Stimulated activated CD4-positive, alpha-beta T cell treated with anti-CD3 and anti-CD28 coated beads, Interleukin-1b, Interleukin-23, amount 100 ng/mL, for 1 hour (primary cell): ENCODE measurements at places on chromosomes 3 and 15.
A peak's percentile ranks its signal among the peaks of the same experiment; 100 is the strongest.

DNA sequence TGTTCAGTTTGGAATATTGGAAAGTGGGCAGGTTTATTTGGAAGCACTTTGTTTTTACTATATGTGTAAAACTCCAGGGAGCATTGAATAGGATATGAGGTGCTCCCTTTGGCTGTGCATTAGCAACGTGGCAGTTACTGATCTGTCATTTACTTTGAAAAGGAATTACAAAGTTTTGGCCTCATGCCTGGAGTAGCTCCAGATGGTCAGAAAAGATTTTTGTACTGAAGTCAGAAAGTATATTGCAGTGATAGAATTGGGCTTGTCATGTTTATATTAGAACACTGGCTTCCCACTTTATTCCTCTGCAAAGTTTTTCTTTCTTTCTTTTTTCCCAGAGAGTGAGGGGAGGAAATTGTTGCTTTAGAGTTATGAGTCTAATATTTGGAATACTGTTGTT lies 26.1 kb downstream of the FNDC3B start:
- no peak for DNase-seq

- no peak for DNase-seq
Measured at GRCh38 chr3:120425572-120426250, 25.1 kb downstream of the FSTL1 start.

- no peak for DNase-seq
Measured at GRCh38 chr3:54353946-54354345, 231.6 kb downstream of the CACNA2D3 start.

- DNase-seq, result no peak
Measured at GRCh38 chr15:74283368-74283767, 47.2 kb downstream of the CCDC33 start.

DNA sequence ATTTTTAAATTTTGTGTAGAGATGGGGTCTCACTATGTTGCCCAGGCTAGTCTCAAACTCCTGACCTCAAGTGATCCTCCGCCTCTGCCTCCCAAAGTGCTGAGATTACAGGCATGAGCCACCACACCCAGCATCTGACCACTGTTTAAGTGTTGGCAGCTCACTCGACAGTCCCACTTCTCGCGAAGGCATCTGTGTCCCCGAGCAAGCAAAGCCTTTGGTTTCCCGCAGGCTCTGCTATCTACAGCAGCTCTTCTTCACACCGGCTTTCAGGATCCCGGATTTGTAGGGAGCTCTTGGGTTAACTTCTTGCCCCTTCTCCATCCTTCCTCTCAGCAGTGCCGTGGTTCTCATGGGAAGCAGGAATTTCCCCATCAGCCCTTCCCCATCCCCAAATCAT lies 240.9 kb downstream of the VPS13C start:
- no peak for DNase-seq

- no peak for DNase-seq
Measured at GRCh38 chr15:99345242-99345641, 94.0 kb downstream of the LRRC28 start.

- no peak for DNase-seq
Measured at GRCh38 chr3:59185591-59186369, 136.0 kb upstream of the CFAP20DC start.

DNA sequence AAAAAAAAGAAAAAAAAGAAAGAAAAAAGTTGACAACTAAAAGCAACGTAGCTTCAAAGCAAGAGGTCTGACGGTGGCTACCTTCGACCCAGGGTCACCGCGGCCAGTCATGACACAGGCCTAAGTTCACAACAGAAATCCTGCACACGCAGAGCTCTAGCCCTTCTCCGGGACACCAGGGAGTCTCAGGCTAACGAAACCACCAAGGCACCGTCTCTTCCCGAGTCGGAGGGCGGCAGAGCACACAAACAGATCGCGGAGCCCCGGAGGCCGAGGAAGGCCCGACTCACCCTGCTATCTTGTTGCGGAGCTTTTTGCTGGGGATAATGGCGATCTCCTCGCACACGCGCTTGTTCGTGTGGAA lies 584 bp downstream of the RPS17 start:
- no peak for DNase-seq

GRCh38 chr15:79296583-79296982 lies 14.1 kb downstream of the ANKRD34C start:
- DNase-seq, result no peak

- no peak for DNase-seq
Measured at GRCh38 chr3:140532793-140533330, 145.0 kb upstream of the TRIM42 start.

DNA sequence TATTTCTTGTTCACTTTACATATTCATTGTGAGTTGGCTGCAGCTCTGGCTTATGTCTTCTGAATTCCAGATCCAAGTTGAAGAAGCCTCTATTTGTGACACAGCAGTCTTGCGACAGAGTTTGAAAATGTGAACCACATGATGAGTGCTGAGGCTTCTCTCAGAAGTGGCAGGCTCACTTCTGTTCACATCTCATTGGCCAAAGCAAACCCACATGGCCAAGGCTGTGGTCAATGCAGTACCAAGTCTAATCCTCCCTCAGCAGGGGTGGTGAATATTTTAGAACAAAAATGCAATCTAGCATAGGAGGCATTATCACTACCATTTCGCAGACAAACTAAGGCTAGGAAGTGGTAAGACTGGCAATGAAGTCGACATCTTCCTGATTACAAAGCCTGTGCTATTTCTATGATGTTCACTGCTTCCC lies 45.2 kb downstream of the CDCP1 start:
- DNase-seq, result no peak

DNA sequence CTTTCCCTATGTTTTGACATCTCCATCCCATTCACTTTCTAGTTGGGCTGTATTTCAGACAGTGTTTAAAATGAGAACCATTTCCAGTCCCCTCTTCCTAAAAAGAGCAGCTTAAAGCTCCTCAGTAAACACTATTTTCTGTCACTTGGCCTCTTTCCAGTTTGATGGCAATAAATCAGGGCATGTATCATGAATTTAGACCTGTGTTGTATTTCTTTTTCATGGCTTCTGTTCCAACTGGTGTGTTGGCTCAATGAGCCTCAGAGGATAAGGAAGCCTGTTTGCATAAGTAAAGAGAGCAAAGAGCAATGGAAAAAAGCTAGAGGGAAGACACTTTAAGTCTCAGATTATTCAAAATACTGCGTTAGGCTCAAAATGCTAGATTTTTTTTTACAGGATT lies 7.2 kb downstream of the CCDC80 start:
- no peak for DNase-seq

DNA sequence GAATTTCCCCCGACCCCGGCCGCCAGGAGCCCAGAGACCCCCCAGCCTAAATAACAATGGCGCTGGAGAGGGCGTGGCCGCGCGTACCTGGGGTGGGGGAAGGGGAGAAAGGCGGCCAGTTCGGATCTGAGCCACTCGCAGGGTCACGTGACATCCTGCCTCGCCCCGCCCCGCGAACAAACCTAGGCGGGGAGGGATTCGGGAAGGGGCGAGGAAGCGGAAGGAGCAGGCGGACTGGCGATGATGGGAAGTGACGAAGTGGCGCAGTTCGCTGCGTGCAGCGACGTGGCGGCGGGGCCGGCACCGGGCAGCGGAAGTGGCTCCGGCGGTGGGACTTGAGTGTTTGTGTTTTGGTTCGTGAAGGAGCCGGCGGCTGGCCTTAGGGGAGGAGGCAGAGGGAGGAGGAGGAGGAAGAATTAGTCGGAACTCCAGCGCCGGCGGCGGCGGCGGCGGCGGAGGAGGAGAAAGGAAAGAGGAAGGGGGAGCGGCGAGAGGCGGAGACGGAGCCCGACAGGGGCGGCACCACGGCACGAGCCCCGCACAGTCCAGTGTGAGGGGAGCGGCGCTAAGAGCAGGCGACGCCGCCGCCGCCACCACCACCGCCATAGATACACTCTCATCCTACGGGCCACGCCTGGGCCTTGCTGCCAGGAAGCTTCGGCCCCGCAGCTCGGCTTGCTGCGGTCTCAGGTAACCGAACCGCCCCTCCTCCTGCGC lies at the start of gene RAB5A:
Gene RAB5A (plus strand): TSS at position 266 of the 717 bp plus-strand sequence. CDS start 3,802 bp downstream, outside the sequence.
- peak; percentile 90 for DNase-seq

DNA sequence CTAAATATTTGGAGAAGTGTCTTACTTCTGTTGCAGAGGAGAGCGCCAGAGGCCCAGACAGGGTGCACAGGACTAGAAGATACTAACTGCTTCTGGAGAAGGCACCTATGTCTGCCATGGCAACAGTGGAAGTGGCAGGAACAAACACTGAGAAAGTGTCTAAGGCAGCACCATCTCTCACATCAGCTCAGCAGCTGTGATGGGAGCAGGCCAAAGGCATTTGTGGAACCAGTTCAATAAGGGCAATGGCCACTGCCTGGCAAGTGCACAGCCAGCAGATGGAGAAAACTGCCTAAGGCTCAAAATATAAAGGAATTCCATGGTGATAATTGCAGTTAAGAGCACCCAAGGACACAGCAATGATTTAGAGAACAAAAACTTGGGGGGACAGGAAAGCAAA lies 563.0 kb upstream of the CCDC54 start:
- no peak for DNase-seq

GRCh38 chr3:120214176-120214575 lies 70.8 kb downstream of the GPR156 start:
- no peak for DNase-seq

DNA sequence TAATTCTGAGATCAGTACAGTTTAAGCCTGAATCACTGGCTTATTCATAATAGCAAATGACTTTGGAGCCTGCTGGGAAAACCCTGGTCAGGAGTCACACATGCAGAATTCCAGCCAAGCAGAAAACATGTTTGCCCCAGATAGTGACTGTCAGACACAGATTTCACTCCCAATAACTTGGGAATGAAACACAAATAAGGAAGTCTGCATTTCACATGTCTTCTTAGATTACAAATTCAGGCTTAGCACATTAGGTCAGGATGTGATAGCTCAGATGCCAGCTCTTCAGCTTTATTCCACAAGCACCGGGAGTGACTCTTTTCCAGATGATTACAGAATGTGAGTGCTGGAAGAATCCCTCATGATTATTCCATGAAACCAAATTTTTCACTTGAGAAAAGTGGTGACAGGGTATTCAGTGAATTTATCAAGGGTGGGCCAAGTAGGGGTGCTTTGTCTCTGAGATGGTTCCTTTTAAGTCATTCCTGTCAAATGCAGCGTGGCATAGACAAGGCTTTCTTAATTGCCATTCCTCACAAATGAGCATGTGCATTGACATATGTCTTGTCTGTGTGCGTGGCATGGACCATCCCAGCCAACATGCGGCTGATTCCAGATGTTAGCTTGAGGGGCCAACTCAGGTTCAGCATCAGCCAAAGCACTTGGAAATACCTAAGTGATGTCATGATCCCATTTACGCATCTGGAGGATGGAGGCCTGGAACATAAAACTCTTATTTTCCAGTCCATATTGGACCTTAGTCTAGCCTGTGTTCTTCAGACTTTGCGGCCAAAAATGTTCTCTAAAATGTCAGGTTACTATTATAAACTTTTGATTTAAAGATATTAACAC lies 191.0 kb downstream of the EPHB1 start:
- DNase-seq, result no peak

GRCh38 chr3:145017959-145018358 lies 1046.3 kb downstream of the DIPK2A start:
- no peak for DNase-seq

DNA sequence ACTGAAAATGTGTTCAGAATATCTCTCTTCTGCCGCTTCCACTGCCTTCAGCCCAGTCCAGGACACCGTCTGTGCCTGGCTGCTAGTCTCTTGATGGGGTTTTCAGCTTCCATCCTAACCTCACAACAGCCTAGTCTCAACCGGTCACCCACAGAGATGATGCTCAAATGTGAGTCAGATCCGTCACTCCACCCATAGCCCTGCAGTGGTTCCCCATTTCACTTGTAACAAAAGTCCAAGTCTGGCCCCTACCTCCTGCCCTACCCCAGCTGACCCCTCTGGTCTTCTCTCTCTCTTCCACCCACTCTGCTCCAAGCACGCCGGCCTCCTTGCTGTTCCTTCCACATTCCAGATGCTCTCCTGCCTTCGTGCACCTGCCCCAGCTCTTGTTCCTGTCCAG lies 68.1 kb downstream of the PPARG start:
- no peak for DNase-seq

GRCh38 chr3:195104340-195104739 lies 166.6 kb downstream of the XXYLT1 start:
- DNase-seq, result no peak

DNA sequence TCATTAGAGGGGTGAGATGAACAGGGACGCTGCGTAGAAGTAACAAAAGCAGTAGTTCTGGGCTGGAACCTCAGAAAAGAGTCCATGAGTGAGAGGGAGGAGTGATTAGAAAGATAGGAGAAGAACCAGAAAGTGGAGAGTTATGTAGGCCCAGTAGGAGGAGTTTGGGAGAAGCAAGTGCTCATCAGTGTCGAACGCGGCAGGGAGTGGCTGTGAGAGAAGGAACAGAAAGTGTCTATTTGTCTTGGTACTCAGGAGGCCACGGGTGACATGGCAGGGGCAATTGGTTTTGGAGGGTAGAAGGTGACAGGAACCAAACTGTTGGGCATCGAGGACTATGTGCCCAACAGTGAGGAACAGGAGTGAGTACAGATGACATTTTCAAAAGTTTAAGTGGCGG lies 1.3 kb upstream of the INSYN1 start:
- no peak for DNase-seq

DNA sequence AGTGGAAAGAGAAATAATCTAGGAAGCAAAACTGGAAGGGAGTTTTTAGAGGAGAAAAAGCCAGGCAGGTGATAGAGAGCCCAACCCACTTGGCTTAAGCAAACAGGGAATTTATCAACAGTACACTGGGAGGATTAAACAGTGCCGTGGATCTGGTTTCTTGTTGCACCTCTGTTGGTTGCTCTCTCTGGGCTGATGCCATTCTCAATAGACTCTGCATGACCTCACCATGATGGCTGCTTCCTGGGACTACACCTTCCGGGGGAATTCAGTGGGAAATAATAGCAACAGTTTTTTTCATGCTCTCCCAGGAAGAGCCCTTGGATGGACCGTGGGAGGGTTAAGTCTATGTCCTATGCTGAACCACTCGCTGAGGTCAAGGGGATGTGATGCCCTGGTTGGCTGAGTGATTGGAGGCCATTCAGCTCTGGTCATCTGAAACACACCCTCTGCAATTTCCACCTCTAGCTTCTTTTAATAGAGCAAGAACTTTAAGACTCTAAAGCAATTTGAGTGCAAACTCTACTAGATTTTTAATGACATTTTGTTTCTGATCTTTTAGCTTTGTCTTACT lies 74.2 kb downstream of the EPHB1 start:
- DNase-seq, result no peak

GRCh38 chr15:61153291-61153690 lies 75.8 kb downstream of the RORA start:
- DNase-seq, result no peak

DNA sequence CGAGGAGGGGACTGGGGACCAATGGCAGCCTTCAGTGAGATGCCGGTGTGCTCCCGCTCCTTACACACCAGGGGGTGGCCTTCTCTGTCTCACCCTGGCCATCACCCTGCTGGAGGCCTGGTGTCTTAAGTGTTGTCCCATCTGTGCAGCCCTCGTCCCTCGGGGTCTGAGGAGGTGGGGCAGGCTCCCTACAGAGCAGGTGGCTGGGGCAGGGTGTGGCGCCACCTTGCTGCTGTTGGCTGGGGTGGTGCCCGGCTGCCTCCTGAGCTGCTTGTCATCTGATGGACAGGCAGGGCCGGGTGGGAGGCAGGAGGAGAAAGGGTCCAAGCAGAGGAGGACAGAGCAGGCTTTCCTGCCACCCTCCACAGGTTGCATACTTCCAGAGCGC lies 25.9 kb downstream of the PTPN23 start:
- no peak for DNase-seq
